CD8-positive, alpha-beta memory T cell (primary cell): ENCODE measurements at places on chromosomes 6 and 20. TPM values are rescaled to one million over a fixed set of nuclear protein-coding genes. Genes with fewer than 3 reads are reported as not detected.
A peak's percentile ranks its signal among the peaks of the same experiment; 100 is the strongest.

Gene OXT
- total RNA-seq = not detected

DNA sequence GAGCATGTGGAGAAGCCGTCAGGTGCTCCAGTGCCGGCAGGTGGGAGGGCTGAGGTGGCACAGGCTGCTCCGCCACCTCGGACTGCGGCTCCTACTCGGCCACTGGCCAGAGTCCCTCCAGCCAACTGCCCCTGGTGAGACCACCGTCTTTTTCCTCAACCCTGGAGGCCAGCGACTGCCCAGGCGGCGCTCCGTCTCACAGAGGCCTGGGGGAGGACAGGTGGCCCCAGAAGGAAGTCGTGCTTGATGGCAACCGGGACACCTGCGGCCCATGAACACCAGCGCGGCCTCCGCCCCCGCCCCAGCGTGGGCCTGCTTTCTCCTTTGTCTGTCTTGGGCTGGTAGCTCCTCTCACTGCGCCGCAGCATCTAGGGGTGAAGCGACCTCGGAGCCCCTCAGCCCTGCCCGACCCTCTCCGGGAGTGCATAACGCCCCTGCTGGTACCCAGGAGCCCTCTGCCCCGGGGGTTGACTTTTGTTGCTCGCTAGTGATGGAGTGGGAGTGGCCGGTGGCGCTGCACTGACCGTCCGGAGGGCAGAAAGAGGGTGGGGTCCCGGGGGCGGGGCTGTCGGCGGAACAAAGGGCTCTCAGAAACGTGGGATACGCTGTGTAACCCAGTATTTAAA is 706 bp upstream of the TUBB2B start:
- no peak overlapping the region for H3K27ac ChIP-seq
- H3K27me3 ChIP-seq = peaks cover 67% of the 10 kb centered on the region
- H3K4me1 ChIP-seq = peaks cover 58% of the 10 kb centered on the region
- peak overlapping the region; percentile 32 for H3K4me3 ChIP-seq
- DNase-seq = no peak

DNA sequence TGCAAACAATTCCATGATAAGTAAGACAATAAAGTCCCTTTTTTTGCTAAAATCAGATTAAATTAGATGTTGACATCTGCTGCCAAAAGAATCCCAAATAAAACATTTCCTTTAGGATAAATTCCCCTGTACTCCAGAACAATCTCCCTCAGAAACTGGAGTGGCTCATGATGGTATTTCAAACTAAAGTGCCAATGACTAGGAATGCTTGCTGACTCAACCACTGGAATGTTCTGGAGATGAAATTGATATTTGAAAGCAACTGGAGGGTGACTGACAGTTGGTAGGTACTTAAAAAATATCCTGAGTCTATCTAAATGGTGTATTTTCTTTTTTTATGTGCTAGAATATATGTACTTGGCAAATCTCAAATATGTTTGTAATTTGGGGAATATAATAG is 350.1 kb upstream of the TSHZ2 start:
- no peak for DNase-seq
- no peak overlapping the region for H3K27ac ChIP-seq
- H3K4me3 ChIP-seq = no peak overlapping the region
- H3K27me3 ChIP-seq = no peaks in the 10 kb centered on the region
- no peaks in the 10 kb centered on the region for H3K4me1 ChIP-seq

DNA sequence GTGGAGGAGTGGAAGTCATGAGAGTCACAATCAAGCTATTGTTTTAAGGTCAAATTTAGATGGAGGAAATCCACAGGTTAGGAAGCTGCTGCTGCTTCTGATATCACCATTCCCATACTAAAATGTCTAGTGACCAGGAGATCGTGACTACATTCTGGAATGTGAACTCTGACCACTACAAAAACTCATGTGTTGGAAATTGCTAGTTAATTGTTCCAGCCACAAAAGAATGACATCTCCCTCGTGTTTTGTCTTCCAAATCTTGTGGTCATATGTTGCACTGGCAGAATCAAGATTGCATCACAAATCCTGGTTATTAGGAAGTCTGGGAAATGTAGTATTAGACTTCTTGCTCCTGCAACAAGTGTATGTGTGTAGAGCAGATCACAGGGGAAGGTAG is 441.9 kb downstream of the CD109 start:
- no peak overlapping the region for H3K4me3 ChIP-seq
- H3K4me1 ChIP-seq = no peaks in the 10 kb centered on the region
- no peak overlapping the region for H3K27ac ChIP-seq
- DNase-seq = no peak

Gene FRK
- total RNA-seq = 0.04 TPM
